ENCODE measurements at places on chromosomes 5 and 9.

GRCh38 chr9:92278110-92278509 lies 15.4 kb downstream of the IARS1 start:
- DNase-seq, result peak; percentile 65

- DNase-seq, result peak; percentile 49
Observed at GRCh38 chr5:149448831-149449714, 70.0 kb upstream of the IL17B start.

DNA sequence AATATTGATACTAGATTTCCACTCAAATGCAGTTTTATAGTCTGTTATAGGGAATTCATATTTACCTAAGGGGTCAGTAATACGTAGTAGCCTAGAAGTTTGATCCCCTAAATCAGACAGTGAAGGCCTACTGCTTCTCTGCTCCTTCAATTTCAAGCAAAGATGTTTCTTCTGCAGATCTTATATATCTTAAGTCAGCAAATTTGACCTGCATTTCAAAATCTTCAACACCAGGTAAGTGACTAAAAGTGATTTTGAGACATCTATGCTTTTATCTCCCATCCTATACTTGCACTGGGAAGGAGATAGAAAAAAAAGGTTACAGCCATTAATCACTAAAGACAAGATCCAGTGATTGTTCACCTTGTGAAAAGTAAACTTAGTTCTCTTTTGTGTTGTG lies 363.9 kb downstream of the PTPRD start:
- DNase-seq, result no peak

DNA sequence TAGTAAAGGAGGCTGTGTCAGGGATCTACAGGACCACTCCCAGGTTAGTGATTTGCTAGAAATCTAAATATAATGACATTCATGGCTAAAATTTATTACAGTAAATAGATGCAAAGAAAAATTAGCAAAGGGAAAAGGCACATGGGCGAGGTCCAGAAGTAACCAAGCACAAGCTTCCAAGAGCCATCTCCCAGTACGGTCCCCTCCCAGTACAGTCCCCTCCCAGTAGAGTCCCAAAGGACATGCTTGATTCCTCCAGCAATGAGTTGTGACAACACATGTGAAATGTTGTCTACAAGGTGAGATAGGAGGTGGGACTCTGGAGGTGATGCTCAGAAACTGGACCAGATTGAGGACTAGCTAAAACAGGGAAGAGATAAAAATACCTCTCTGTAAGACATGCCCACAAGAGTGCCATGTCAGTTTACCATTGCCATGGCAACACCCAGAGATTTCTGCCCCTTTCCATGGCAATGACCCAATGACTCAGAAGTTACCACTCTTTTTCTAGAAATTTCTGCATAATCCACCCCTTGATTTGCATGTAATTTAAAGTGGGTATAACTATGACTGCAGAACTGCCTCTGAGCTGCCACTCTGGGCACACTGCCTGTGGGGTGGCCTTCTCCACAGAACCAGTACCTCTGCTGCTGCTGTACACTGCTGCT lies 27.9 kb upstream of the CEMIP2 start:
- DNase-seq, result no peak

GRCh38 chr5:117551236-117551635 lies 976.6 kb upstream of the SEMA6A start:
- no peak for DNase-seq

- peak; percentile 50 for DNase-seq
Observed at GRCh38 chr5:68251386-68251785, 35.8 kb downstream of the PIK3R1 start.

- no peak for DNase-seq
Observed at GRCh38 chr9:79975621-79976256, 404.0 kb downstream of the TLE4 start.

DNA sequence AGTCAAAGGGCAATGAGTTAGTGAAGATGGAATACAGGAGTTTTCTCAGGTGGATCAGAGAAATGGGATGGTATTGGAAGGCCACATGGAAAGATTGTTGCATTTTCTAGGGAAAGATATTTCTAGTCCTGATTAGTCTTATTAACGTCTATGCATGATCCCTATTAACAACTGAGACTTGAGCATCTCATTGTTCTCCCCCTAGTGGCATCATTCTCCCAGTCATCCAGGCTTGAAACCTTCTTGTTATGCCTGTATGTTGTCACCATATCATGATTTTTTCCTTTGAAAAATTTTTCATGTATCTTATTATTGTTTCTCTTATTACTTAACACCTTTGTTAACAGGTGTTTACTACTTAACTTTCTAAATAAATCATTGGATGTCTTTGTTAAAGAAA lies 34.4 kb downstream of the KIF2A start:
- DNase-seq, result peak; percentile 28

- DNase-seq, result peak; percentile 84
Observed at GRCh38 chr9:3962971-3963642, 336.8 kb downstream of the GLIS3 start.

- no peak for DNase-seq
Observed at GRCh38 chr9:78479441-78479840, 182.5 kb downstream of the PSAT1 start.

- DNase-seq, result no peak
Observed at GRCh38 chr5:76016258-76016657, 66.9 kb upstream of the SV2C start.

DNA sequence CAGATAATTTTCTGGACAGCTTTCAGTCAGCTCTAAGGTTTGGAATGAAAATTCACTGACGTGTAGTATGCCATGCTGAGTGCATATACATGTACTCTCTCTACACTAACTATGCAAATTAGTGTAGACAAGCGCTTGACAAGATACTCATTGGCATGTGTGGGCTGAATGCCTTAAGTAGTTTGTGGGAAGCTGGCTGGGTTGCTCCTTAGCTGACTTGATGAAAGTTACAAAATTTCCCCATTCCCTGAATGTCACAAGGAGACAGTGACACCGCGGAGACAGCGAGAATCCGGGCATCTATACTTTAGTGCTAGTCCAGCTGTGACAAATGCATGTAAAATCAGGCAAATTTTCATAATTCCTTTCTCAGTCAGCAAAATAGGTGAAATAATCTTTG lies 51.6 kb upstream of the C5orf46 start:
- no peak for DNase-seq

DNA sequence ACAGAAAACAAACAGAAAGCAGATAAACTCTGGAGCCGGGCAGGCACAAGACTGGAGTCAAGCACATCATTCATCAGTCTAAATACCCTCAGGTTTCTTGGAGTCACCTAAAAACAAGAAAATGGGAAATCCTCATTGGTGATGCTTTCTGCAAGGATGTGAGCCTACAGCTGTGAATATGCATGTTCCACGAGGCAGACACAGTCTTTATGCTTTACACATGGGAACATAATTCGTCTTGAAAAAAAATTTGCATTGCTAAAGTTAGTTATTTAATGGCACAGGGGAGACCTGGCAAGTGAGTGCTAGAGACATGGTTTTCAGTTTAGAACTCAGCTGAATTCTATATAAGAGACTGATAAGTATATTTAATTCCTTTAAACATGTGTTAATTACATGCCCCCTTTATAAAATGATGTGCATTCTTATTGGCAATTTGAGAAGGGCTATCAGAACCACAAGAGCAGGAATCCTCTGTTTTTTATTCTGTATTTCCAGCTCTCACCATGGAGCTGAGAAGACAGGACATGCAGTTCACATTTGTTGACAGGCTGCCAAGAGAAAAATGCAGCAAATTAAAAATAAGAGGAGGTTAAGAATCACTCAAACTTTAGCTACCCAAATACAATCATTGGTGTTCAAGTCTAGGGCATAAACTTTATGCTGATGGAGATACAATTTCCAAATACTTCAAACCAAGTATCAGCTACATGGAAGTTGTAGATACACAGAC lies 438.0 kb upstream of the MPDZ start:
- DNase-seq, result peak; percentile 65

DNA sequence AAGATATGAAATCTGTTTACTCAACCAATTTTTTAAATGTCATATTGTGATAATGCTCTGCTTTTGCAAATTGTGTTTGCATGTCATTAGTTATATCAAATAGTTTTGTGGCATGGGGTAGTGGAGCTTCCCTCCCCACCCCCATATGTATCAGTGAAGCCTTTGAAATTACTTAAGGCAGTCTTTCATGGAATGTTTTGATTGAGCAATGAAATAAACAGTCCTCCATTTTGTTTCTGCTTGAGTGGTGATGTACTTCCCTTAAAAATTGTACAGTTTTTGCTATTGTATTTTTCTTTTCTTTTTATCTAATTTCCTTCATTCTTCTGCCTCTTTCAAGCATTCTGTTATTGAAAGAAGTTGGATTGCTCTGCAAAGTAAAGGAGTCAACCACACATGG lies 3.5 kb downstream of the SOWAHA start:
- DNase-seq, result no peak

DNA sequence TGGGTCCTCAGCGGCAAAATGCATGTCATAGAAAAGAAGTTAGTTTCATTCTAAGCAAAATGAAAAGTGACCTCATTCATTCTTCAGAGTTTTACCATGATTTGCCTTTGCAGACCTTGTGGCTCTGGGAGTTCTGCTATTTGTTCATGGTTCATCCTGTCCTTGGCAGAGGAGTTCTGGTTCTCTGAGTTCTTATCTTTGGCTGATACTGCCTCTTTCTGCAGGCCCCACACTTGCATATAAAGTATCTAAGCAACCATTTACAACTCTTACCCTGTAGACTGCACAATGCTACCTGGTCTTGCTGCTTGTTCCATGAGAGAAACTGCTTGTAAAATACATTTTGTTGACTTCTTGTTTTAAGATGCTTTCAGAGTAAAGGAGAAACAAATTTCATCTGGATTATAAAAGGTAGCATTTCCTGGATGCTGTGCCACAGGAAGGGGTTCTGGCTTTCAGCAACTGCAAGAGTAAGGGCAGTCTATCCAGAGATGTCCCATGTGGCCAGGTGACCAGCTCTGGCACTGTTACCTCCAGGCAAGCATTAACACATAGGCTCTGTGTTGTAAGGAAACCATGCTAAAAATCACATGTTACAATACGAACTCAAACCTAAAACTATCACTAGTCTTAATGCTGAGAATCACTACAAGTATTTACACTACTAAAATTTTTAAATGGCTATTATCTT lies 513.2 kb downstream of the SPOCK1 start:
- DNase-seq, result peak; percentile 20

DNA sequence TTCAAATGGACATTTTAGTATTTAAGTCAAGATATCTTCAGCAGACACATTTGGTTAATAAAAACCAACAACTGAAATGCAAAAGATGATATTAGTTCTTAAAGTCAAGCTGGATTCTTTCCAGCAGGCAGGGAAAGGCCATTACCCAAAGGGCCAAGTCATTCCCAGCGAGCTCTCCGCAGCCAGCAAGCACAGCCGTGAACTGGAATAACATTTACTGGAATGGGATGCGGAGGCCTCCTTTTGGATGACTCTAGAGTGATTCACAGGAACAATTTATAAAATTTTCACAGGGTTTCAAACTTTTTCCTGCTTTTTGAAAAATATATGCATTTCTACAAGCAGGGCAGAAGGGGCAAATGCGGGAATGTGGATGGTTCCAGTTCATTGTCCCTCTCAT lies 76.6 kb upstream of the DAB2 start:
- DNase-seq, result peak; percentile 87

DNA sequence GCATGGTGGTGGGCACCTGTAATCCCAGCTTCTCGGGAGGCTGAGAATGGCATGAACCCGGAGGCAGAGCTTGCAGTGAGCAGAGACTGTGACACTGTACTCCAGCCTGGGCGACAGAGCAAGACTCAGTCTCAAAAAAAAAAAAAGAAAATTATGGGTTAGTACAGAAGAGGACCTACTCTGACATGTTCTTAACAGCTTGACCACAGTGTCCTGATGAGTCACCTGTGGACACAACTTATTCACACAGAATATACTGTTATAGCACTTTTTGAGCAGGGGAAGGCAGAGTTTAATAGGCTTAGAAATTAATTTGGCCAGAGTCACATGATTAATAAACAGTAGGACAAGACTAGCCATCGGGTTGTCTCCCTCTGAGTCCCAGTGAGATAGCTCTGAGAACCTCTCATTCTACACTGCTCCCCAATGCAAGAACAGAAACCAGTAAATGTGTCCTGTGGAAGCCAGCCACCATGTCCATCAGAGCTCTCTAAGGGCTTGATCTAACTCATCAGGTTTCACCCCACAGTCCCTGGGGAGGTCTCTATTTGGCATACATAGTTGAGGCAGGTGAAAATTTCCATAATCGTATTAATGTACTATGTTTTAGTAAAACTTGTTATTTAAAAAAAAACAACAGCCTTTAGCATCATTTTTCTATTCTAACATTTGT lies 1077.9 kb upstream of the C9orf72 start:
- no peak for DNase-seq

DNA sequence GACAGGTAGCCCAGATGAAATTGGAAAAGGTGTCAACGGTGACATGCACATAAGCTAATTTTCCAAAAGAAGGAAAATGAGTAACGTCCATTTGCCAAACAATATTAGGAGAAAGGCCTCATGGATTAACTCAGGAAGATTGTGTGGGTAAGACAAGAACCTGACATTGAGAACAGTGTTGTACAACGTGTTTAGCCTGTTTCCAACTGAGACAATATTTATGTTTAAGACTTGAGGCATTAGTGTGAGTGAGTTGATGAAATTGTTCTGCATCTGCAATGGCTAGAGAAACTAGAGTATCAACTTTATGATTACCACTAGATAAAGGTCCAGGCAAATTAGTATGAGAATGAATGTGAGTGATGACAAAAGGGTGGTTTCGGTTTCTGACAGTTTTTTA lies 191.3 kb upstream of the RAI14 start:
- no peak for DNase-seq

GRCh38 chr5:6193310-6193709 lies 185.0 kb downstream of the MED10 start:
- no peak for DNase-seq
